ENCODE measurements at places on chromosomes 11 and 22.

DNA sequence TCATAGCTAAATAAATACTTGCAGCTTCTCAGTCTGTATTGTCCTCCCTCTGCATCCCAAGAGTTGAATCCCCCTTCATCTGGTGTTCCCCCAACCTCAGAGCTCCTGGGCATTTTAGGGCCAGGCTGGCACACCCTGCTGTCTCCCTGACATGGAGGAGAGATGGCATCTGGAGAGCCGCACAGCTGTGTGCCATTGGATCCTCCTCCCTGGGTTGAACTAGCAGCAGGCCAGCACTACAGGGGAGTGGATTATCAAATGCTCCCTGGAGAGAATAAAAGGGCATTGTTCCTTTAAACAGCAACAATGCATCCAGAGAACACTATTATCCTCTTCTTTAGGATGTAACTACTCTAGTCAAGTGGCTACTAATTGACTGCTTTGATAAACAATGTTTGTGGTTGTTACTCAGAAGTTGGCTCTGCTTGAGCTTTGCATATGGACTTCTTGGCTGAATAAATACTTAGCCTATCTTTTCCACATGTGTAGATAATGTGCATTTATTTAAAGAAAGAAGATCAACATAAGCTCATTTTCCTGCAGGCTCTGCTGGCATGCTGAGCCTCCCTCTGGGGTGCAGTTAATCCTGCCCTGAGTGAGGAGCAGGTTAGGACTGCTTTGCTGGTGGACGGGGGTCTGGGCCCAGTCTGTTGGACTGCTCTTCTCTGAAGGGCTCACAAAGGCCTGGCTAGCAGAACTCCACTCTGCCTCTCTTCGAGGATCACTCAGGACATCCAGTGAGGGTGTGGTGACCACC is 897.2 kb downstream of the TBC1D22A start:
- DNase-seq = no peak

GRCh38 chr11:31764766-31765165 is 46.4 kb downstream of the PAX6 start:
- DNase-seq = no peak

DNA sequence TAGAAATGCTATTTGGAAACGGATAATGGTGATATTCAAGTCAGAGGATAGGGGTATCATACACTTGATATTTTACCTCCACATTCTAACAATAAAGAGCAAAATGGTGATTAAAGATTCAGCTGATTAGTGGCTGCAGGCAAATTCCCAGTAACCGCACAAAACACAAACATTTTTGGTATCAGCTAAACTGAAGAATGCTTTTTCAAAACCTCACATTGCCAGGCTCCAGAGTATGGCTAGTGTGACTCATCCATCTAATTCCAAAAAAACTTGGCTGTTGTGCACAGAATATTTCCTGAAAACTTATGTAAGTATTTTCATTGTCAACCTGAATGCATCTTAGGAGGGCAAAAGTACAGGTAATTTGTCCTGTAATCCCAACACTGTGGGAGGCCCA is 10.9 kb downstream of the SRPRA start:
- DNase-seq = no peak

DNA sequence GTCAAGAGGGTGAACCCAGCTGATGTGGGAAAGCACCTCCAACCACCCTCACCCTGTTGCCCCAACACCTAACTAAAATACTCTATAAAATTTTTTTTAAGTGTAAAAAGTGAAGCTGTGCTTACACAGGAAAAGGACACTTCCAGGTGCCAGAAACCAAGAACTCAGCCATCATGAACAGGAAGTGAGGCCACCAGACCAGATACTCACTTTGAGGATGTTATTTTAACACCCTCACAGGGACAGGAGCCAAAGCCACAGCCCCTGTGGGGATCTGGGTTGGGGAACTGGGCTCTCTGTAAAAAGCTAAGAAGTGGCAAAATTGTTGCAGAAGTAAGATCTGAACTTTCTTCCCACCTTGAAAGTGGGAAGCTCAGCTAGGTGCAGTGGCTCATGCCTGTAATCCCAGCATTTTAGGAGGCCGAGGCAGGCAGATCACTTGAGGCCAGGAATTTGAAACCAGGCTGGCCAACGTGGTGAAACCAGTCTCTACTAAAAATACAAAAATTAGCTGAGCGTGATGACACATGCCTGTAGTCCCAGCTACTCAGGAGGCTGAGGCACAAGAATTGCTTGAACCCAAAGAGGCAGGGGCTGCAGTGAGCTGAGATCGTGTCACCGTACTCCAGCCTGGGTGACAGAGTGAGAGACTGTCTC is 3.8 kb downstream of the RSPH14 start:
- no peak for DNase-seq

- DNase-seq = no peak
Observed at GRCh38 chr22:27627444-27627833, 174.1 kb downstream of the MN1 start.

- no peak for DNase-seq
Observed at GRCh38 chr11:115298300-115299012, 205.8 kb downstream of the CADM1 start.

- DNase-seq = no peak
Observed at GRCh38 chr11:34134765-34135164, 29.3 kb downstream of the NAT10 start.

GRCh38 chr11:84780689-84781293 is 846.4 kb downstream of the DLG2 start:
- no peak for DNase-seq

DNA sequence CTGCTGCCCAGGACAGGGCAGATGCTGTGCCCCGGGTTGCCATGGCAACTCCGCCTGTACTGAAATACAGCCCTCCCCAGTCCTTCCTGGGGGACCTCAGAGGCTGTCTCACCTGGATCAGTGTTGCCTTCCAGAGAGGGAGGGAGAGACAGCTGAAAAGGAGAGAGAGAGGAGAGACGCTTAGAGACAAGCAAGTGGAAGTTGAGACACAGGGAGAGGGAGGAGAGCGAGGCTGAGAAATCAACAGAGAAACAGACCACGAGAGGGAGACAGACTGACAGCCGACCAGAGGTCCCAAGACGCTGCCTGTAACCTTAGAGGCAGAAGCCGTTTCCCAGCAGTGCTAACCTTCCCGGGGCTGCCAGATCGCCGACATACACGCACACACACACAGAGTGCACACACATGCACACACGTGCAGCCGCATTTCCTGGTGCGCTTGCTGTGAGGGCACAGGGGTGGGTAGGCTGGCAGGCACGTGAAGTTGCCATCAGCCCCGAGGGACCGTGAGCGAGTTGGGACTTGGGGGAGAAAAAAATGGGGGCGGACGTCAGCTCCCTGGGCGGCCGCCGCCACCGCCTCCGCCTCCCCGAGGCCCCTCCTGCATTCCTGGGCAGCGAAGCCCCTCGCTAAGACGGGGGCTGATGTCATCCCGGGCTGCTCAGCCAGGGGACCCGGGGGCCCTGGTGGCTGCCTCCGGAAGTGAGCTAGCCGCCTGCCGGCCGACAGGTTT is 88.6 kb upstream of the CRYBB3 start:
- peak; percentile 4 for DNase-seq
